ENCODE measurements at places on chromosomes 7 and 10.
A peak's percentile ranks its signal among the peaks of the same experiment; 100 is the strongest.

- DNase-seq = no peak
Observed at GRCh38 chr7:155746188-155746587, 66.1 kb downstream of the SHH start.

GRCh38 chr10:108709927-108710722 is 1213.2 kb downstream of the XPNPEP1 start:
- DNase-seq = no peak

DNA sequence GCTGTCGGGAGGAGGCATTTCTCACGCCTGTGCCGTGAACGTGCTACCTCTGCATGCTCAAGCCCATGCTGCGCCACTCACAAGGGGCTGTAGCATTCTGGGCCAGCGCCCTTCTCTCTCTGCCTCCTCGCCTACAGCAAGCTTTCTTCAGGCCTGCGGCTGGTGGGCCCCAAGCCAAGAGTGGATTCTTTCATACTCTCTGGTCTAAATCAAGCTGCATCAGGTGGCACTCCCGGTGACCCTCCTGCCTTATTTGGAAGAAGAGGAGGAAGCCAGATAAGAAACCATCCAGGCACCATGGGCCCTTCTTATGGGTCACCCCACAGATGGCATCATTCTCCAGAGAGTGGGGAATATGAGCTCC is 86.7 kb upstream of the DUSP5 start:
- DNase-seq = no peak

DNA sequence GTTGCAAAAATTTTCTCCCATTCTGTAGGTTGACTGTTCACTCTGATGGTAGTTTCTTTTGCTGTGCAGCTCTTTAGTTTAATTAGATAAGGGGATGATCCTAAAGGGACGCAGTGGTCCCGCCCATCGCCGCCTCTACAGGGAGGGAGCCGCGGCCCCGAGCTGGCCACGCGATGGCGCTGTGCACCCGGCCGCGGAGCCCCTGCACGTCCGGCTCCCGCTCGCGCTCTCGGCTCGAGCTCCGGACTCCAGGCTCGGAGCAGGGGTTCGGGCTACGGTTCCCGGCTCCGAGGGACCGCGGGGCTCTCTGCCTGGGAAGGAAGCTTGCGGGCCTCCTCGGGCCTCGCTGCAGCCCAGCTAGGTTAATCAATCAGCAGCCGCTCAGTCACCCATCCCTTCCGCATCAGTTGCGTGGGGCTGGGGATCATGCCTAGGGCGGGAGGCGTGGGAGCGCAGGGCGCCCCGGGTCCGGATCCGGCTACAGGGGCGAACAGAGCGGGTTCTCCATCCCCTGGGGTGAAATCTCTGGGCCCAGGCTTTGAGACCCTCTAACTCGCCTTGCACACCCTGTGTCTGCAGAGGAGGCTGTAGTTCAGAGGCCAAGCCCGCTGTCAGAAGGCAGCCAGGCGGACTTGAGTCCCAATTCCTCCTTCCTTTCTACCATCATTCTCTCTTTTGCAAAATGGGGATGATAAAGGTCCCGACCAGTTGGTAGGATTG is 97.9 kb downstream of the WDR11 start:
- DNase-seq = peak; percentile 14

DNA sequence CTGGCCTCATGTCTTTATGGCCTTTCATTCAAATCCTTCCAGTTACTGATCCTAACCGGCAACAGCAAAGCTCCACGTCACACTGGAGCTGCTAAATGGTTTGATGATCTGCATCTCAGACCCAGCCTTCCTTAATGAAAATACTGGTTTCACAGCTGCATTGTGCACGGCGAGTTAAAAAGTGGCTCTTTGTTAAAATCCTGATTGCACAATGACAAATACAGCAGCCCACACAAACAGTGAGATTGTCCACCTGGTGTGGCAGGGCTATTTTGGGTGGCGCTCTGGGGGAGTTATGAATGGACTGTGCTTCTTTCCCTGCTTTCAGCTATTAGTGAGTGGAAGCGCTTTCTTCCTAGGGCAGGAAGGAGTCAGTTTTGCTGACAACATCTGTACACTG is 63.4 kb upstream of the C1QL3 start:
- DNase-seq = no peak

DNA sequence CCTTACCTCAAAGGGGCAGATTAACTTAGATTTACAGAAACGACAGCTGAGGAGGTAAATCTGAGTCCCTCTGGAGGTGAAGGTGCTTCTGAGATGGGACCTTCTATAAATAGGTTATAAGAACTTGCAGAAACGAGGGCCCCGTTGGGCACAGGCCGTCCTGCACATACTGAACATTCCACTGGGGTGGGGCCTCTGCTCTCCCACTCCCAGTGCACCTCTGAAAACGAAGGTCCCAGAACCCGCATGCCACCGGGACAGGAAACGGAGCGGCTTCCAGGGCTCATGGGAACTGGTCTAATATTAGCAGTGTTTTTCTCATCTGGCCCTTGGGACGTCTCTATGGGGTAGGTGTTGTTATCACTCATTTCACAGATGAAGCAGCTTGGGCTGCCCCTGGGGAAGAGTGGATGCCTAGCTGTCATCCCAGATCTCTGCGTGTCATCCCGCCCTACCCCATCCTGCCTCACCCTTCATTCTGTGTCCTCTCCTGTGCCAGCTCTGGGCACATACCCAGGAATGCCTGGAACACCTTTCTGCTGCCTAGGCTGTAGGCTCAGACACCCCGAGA is 19.6 kb downstream of the C10orf62 start:
- DNase-seq = no peak

DNA sequence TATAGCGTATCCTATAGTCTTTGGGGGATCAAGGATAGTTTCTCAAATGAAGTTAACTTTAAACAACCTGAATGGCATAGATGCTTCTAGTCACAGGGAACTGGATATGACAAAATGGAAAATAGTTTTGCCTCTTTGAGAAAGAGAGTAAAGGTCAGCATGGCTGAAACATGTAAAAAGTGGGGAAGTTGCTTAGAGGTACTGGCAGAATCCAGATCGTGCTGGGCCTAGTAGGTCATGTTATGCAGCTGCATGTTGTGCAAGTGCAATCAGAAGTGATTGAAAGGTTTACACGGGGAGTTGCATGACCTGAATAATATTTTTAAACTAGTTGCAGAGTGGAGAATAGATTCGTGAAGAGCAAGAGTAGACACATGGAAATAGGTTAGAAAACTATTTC is 201.1 kb upstream of the HDAC9 start:
- no peak for DNase-seq

DNA sequence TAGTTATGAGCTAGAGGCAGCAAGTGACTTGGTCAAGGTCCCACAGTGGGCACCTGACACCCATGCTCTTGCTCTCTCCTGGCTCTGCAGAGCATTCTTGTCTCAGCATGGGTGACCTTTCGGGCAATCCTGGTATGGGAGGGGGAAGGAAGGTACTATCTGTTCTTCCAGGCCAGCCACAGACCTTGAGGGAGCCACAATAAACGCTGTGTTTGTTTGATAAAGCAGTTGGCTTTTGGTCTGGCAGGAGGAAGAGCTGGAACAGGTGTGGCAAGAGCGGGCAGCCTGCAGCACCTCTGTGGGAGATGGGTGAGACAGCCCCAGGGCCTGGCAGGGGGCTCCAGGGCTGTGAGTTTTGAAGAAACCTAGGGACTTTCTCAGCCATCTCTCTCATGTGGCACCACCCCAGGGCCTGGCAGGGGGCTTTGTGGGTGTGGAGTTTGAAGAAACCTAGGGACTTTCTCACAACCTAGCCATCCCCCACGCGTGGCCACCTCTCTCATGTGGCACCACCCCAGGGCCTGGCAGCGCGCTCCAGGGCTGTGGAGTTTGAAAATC is 11.4 kb downstream of the CLDN3 start:
- no peak for DNase-seq

- no peak for DNase-seq
Observed at GRCh38 chr10:132637477-132638129, 100.0 kb downstream of the INPP5A start.

GRCh38 chr7:135414850-135415439 is 95.0 kb downstream of the CNOT4 start:
- no peak for DNase-seq

DNA sequence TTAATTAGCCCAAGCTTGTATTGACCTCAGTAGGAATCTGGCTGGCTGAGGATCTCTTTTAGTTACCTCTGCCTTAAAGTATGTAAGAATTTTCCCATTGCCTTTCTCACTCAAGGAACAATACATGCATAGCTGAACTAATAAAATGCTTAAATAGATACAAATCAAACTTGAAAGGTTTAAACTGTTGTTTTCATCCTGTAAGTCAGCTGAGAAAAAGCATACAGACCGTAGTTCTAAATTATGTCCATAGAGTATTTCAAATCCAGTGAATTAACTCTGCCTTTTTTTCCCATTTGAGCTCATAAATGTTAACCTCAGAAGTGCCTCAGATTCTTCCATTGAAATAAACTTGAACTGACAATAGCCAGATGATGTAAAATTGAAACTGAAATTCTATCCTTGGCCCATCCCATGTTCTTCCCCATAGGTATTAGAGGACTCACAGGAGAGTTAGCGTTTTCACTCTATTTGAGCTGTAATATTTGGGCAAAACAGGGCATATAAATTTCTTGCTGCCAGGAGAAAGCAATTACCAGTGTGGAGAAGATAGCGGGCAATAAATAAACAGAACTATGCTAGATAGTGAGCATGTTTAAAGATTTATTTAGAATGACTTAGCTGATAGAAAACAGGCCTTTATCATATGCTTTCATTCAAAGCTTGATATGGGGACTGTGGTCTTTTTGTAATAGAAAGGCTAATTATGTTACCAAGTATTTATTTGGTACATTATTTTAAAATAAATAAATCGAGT is 163.7 kb downstream of the WNT2 start:
- no peak for DNase-seq

GRCh38 chr7:45230083-45230482 is 72.5 kb downstream of the RAMP3 start:
- DNase-seq = no peak

- DNase-seq = no peak
Observed at GRCh38 chr10:132916421-132916841, 25.9 kb downstream of the CFAP46 start.

GRCh38 chr7:48515171-48515570 is 343.9 kb downstream of the ABCA13 start:
- DNase-seq = no peak

- DNase-seq = no peak
Observed at GRCh38 chr7:44161371-44161770, 20.2 kb upstream of the MYL7 start.

DNA sequence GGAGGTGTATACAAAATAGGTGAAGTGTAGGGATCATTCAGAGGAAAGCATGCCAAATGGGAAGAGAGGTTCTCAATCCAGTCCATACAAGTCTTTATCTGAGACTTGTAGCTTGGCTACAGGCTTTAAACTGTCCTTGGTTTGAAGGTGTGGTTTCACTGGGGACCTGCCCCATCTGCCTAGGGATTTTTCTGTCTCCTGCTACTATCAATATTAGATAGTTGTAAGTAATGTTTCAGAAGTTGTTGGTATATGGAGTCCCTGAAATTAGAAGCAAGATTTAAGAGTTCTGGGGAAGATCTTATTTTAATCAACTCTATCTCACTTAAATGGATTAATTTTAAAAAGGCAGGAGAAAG is 100.9 kb downstream of the ANKRD7 start:
- DNase-seq = no peak

- DNase-seq = peak; percentile 46
Observed at GRCh38 chr10:95133016-95133752, 60.9 kb upstream of the ACSM6 start.

- no peak for DNase-seq
Observed at GRCh38 chr7:12475362-12476063, 71.8 kb upstream of the VWDE start.

GRCh38 chr7:112213735-112214134 is 7.2 kb downstream of the ZNF277 start:
- DNase-seq = no peak

DNA sequence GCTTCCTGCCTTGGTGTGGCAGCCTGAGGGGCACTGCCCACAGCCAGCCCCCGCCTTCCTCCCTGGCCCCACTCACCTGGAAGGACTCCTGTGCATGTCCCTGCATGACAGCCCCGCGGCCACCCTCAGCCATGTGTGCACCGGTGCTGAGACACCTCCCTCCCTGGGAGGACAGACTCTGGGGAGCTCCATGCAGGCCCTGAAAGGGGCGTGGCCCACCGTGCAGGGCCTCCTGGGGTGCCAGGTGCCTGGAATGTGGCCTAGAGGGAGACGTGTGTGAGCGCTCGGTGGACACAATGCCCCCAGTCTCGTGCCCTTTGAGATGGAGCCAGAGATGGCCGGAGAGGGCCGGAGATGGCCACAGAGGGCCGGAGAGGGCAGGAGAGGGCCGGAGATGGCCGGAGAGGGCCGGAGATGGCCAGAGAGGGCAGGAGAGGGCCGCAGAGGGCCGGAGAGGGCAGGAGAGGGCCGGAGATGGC is 59.1 kb upstream of the PPP2R2D start:
- DNase-seq = no peak

- no peak for DNase-seq
Observed at GRCh38 chr7:26388256-26388655, 96.6 kb downstream of the SNX10 start.

- no peak for DNase-seq
Observed at GRCh38 chr7:34117573-34117972, 212.2 kb downstream of the BMPER start.

DNA sequence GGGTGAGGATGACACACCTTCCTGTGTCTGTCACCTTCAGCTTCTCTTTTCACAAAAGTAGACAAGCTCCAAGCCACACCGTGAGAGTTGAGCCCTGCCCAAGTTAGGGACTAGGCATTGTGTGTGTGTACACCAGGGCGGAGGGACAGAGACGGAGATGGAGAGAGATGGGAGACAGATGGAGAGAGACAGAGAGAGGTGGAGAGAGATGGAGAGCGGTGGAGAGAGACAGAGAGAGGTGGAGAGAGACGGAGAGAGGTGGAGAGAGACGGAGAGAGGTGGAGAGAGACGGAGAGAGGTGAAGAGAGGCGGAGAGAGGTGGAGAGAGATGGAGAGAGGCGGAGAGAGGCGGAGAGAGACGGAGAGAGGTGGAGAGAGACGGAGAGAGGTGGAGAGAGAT is 207.0 kb downstream of the DNAJB6 start:
- DNase-seq = no peak

GRCh38 chr7:151301471-151302462 is 39.8 kb upstream of the NUB1 start:
- DNase-seq = no peak

- no peak for DNase-seq
Observed at GRCh38 chr7:40276061-40276460, 141.3 kb downstream of the SUGCT start.

DNA sequence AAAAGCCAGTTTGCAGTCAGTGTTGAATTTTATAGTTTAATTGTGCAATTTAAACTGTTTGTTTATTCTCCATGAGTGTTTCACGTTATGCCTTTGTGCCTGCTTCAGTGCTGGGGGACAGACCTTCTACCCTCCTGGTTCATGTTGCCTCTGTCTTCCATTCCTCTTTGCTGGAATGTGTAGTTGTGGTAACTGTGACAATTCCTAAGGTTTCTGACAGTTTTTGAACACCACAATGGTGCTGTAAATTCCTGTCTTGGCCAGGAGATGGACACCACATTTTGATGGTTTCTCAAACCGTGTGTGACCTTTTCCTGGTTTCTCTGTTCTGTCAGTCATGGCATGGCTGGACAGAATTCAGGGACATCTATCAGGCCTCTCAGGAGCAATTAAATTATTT is 201.7 kb downstream of the BICC1 start:
- DNase-seq = no peak

- DNase-seq = no peak
Observed at GRCh38 chr10:121655254-121656144, 57.3 kb upstream of the FGFR2 start.

- no peak for DNase-seq
Observed at GRCh38 chr7:152370297-152370696, 65.5 kb downstream of the KMT2C start.

GRCh38 chr10:26378861-26379294 is 59.3 kb upstream of the APBB1IP start:
- no peak for DNase-seq
